ENCODE measurements at places on chromosomes 13 and 19.

- DNase-seq: no peak
These were observed 315.0 kb upstream of the SPRY2 start for GRCh38 chr13:80655778-80656511.

- DNase-seq: no peak
These were observed 3.3 kb downstream of the GRIN2D start for GRCh38 chr19:48396824-48397176.

- DNase-seq: no peak
These were observed 781.3 kb upstream of the MIR17HG start for GRCh38 chr13:90565985-90566713.

- no peak for DNase-seq
These were observed 136.6 kb upstream of the FRY start for GRCh38 chr13:31894931-31895330.

DNA sequence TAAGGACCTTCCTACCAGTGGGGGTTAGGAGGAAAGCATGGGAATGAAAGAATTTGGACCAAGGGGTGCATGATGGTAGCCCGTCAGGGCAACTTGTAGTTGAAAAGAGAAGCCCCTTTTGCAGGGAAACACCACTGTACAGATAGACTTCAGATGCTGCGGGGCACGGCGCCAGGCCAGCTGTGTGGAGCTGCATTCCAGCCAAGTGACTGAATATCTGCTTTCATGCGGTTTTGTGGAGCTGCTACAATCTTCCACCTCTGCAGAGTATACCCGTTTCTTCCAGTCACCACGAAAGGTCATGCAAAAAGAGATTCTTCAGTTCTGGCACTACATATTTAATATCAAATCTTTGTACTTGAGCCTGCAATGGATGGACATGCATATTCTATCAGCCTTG lies 104.7 kb downstream of the RGCC start:
- DNase-seq: no peak

DNA sequence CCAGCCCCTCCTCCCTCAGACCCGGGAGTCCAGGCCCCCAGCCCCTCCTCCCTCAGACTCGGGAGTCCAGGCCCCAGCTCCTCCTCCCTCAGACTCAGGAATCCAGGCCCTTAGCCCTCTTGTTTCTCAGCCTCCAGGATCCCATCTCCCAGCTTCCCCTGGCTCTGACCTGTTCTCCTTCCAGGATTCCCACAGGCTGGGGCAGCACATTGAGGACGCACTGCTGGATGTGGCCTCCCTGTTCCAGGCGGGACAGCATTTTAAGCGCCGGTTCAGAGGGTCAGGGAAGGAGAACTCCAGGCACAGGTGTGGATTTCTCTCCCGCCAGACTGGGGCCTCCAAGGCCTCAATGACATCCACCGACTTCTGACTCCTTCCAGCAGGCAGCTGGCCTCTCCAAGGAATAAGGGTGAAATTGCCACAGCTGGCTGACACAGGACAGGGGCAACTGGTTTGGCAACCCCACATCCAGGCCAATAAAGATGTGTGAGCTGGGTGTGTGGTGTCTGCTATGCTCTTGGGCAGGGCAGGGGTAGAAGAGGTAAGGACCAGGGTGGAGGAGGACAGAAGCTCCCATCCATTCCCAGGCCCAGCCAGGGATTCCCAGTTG lies 22.4 kb downstream of the CPT1C start:
- no peak for DNase-seq

DNA sequence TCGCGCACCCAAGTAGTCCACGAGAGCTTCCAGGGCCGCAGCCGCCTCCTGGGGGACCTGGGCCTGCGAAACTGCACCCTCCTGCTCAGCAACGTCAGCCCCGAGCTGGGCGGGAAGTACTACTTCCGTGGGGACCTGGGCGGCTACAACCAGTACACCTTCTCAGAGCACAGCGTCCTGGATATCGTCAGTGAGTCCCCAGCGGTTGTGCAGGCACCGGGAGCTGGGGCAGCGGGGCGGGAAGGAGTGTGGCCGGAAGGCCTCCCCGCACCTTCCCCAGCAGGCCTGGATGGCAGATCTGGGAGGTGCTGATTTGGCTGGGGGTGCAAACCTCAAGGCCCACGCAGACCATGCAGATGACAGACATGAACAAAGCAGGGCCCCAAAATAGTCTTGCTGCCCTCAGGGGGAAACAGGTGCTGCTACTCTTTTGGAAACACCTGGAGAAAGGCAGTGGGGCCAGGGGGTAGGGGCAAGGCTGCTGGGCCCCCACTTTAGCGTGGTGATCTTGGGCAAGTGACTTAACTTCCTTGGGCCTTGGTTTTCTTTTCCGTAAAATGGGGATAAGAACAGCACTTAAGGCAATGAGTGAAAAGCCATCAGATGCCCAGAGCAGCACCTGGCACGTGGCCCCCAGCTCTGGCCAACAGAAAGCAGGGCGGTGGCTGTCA lies 4.0 kb downstream of the MAG start:
- no peak for DNase-seq

DNA sequence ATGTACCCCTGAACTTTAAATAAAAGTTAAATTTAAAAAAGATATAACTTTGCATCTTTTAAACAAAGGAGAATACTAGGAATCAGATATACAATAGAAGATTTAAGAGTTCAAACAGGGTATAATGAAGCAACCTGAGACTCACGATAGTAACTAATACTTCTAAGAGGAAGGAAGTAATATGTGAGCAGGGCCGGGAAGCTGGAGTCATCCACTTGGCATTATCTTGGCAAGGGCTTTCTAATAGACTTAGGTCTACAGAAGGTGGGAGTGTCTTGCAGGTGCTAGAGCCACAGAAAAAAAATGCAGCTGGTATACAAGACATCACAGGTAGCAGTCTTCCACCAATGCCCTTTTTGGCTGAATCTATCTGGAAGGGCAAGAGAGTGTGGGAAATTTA lies 231.9 kb downstream of the KCTD12 start:
- DNase-seq: no peak

GRCh38 chr13:52345631-52346251 lies 60.2 kb downstream of the THSD1 start:
- no peak for DNase-seq

DNA sequence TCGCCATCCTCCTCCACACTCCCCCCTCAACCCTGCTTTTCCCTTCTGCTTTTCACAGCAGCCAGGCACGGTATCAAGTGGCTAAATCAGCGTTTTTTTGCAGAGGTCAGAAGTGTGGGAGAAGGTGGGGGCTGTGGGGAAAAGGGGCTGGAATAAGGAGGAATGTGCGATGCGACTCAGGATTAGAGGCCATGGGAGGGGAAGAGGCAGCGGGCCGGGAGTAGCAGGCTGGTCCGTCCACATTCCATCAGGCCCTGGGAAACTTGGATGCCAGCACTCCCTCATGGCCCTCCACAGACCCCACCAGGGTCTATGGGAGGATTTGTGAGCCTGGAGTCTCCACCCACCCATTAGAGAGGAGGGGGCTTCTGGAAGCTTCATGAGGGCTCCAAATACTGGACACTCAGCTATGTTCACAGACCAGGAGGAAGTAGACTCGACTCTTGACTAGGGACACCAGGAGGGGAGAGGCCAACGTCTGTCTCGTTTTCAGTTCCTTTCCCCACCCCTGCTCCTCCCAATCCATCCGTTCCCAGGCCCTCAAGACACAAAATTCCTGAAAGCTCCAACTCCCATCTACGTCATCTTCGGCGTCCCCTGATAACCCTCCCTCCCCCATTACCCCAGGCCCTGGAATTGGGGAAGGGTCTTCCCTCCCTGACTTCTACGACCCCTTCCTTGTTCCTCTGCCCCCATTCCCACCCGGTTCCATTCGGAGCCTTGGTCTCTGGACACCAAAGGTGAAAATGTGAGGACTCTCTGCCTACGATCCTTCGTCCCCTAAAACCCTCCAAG lies 3.3 kb upstream of the KCNC3 start:
- no peak for DNase-seq

DNA sequence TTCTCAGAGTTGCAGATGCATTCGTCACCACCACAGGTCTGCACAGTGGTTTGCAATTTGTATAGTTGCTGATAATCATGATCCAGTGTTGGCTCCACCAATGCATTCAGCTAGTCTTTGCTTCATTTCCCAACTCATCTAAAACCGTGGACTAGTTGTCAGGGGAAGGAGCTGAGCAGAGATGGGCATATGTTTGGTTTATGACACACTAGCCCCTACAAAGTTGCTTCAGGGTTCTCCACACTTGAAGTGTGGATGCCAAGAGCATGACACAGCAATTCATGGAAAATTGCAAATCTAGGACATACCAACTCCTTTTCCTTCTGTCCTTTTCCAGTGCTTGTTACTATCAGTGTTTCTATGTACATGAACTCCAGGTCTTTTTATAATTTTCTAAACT lies 168.0 kb downstream of the TNFSF13B start:
- no peak for DNase-seq

DNA sequence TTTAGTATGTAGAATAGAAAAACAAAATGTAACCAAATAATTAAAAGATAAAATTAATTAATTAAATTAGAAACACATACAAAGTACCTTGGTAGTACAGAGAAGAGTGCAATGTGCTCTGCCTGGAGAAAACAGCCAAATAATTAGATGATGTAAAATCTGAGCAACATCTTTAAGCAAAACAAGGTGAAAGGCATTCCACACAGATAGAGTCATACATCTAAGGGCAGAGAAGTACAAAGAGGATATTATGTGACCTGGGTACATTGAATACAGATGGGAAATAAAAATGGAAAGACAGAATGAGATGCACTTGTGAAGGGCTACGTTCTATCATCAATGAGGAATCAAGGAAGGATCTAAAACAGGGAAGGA lies 25.2 kb upstream of the FNDC3A start:
- no peak for DNase-seq

DNA sequence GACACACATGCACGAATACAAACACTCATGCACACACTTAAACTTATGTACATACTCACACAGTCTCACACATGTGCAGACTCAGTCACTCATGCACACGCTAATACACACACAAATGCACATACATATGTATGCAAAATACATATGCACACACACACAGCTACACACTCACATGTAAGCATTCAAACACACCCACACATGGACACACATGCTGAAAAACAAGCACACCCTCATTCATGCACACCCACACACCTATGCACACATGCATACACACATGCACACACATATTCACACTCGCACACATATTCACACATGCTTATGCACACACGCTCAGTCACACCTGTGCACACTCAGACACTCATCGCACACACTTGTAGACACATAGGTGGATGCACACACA lies 9.3 kb downstream of the MUC16 start:
- DNase-seq: no peak

DNA sequence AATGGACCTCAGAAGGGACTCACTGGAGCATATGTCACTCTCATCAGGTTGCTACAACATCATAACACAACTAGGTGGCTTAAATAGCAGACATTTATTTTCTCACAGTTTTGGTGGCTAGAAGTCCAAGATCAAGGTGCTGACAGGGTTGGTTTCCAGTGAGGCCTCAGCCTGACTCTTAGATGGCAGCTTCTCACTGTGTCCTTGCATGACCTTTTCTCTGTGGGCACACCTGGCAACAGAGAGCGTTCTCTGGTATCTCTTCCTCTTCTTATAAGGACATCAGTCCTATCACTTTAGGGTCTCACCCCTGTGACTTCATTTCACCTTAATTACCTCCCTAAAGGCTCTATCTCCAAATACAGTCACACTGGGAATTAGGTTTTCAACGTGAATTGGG lies 74.5 kb downstream of the CYSLTR2 start:
- no peak for DNase-seq

DNA sequence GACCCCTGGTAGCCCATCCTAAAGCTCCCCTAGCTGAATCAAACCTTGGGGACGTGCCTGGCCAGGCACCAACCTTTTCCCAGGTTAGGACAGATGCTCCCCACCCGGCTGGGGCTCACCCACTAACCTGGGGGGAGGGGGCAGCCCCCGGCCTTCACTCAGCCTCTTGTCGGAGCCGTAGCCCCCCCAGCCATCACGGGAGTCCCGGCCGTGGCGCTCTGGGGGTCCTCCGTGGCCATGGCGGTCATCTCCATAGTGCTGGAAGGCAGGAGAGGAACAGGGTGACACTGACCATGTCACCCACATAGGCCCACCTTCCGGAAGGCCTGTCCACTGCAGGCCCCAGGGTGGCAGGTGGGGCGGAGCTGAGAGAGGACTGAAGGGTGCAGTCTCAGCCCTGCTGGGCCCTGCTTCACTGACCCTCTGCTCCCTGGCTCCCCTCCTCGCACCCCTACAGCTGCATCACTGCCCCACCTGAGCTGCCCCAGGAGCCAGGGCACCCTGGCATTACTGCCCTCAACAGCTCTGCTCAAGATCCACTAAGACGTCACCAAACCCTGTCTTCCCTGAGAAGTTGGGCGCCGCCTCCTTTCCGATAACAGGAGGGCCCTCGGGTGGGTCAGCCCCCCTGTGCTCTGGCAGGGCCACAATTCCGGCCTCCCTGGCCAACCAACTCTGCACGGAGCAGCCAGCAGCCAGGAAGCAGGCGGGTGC lies 22.6 kb upstream of the TINCR start:
- DNase-seq: no peak

DNA sequence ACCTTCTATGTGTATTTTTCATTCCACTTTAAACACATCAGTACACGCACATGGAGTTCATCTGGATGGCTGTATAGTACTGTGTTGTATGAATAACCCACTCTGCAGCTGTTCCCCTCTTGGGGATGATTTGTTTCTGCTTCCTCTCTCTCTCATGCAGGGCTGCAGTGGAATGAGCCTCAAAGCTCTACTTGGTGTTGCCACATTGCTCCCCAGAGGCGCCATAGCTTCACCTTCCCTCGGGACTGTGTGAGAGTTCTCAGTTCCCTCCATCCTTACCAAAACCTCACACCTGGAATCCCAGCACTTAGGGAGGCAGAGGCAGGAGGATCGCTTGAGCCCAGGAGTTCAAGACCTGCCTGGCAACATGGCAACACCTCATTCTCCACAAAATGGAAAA lies 28.4 kb upstream of the GPR183 start:
- DNase-seq: peak; percentile 76

DNA sequence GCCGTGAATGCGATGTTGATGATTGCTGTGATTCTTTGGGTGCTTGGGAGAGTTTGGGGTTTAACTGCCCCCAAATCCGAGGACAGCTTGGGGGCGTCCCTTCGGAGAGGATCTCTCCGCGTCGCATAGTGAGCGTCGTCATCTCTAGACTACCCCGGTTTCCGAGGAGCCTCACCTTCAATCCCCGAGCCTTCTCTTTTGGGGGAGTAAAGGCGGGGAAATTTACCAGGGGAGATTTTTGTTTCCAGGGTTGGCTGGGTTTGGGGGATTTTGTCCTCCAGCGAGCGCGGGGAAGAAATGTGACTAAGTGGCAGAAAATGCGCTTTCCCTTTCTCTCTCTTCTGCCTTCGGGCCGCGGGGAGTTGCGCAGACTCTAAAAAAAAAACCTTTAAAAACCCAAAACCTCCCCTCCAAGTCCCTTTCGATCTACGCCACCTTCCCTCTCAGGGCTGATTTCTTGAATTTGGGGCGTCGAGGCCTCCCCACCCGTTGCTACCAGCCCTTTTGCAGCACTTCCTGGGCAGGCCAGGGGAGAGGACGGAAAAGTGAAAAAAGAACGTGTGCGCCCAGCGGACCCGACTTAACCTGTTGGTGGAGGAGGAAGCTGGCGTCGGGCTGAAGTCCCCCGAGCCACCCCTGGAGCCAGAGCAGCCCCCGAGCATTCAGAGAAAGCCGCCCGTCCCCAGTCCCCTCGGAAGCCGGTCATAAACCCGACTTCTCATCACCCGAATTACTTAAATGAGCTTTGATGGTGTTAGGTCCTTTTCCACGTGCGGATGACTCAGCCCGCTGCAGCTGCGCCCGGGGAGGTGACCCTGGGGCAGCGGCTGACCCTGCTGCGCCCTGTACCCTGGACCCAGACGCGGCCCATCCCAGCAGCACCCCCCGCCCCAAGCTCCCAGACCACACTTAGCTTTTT lies 17.7 kb downstream of the NFIX start:
- DNase-seq: peak; percentile 76
